ENCODE measurements at places on chromosomes 2 and 18.
A peak's percentile ranks its signal among the peaks of the same experiment; 100 is the strongest.

DNA sequence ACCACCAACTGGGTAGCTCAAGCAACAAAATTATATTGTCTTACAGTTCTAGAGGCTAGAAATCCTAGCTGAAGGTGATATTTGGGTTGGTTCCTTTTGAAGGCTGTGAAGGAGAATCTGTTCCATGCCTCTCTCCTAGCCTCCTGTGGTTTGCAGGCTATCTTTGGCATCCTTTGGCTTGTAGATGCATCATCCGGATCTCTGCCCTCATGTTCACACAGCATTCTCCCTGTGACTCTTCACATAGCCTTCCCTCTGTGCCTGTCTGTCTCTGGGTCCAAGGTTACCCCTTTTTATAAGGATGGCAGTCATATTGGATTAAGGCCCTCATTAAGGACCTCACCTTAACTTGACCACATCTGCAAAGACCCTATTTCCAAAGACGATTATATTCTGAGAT, 78.6 kb upstream of the MAP3K20 start:
- peak; percentile 29 for DNase-seq

DNA sequence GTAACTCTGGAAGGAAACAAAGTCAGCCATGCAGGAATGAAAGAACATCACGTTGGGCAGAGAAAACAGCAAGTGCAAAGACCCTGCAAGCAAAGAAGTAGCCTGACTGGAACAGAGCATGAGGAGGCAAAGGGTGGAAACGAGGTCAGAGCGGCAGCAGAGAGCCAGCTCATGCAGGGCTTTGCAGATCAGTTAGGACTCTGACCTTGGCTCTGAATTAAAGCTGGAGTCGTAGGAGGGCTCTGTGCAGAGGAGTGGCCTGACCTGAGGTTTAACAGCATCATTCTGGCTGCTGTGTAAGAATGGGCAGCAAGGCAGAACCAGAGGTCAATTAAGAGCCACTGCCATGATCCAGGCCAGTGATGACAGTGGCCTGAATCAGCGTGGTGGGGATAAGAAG, 220.7 kb downstream of the PRKCE start:
- DNase-seq: no peak

DNA sequence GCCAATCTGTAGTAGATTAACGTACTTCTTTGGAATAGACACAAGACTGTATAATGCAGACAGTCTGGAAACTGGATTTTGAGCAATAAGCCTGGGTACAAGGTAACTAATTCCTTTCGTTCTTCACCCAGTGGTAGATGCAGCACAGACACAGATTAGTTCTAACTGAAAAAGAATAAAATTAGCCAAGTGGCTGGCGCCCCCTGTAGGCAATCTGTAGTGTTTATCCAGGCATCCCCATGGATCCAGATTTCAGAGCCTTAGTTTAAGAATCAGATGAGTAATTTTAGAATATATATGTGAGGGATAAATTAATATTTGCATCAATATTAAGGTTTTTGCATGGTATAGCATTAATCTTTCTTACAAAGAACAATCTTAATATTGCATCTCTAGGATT, 563.9 kb downstream of the DCC start:
- peak; percentile 2 for DNase-seq

GRCh38 chr18:27577265-27577664, 392.2 kb upstream of the CHST9 start:
- DNase-seq: no peak

DNA sequence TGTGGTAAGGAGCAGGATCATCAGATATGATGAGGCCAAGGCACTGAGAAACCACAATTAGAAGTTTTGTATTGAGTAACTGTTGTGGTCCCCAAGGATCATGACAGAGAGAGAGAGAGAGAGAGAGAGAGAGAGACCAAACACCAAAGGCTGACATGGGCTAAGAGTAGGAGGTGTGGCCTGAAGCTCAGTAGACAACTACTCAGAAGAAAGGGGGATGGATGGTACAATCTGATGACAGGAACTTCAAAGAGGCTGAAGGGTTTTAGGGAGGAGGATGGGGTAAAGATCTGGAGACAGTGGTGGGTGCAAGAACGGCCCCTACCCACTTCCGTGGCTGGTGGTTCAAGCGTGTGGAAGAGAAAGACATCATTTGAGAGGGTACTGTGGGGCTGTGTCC, 135.0 kb downstream of the DCDC2C start:
- no peak for DNase-seq

DNA sequence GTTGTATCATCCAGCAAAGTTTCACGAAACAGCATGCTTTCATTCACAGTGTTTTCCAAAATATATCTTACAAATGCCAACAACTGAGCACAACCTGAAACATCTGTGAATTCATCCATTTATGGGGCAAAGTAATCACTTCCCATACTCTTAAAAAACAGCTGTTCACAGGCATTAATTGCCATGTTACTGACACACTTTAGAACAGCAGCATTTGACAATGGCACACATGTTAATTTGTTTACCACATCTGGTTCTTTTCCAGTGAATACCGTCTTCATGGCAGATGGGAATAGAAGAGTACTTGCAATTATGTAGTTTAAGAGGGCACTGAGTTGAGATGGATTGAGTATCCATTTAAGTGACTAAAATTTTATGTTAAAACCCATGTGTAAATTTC, 347.4 kb upstream of the LRP1B start:
- no peak for DNase-seq

DNA sequence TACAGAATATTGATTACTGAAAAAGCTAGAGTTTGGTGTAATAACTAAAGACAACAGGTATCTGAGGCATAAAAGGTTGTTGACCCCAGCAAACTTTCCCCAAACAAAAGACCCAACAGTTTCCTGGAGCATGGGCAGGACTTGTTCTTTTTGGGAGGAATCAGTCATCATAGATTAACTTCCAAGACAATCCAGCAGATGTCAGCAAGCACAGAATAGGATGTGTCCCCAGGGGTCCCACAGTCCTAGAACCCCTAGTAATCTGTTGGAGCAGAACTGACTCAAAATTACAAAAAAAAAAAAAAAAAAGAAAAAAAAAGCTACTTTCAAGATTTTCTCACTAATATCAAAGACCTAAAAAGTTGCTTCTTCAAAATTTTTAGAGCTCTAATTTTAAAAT, 564.7 kb upstream of the SLC39A10 start:
- DNase-seq: no peak

DNA sequence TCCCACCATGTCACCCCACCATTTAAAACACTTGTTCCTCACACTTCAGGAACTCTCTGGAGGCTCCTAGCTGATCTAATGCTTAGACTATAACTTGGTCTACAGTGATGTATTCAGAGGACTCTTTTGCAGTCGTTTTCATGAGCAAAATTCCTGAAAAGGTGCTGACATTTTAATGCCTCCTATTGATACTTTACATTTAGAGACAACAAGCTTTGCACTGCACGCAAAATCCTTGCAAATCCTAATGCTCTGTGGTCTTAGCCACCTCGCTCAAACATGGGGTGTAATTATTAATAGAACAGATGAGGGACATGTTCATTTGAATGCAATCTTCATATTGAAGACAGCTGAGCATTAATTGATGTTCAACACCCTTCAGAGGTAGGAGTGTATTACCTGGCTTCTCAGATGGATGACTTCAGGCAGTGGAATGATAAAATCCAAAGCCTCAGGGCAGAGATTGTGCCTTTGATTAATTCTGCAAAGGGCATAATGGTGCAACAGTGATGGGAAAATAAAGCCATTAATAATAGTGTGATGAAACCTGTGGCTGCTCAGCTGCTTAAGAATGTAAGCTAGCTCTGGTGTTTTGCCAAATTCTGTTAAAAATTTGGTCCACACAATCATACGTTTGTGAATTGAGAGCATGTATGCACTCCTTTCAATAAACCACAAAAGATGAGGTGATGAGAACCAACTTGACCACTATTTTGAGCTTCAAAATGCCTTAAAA, 5.4 kb downstream of the CTAGE1 start:
- peak; percentile 96 for DNase-seq

GRCh38 chr2:210199186-210199765, 26.0 kb downstream of the ACADL start:
- peak; percentile 25 for DNase-seq

DNA sequence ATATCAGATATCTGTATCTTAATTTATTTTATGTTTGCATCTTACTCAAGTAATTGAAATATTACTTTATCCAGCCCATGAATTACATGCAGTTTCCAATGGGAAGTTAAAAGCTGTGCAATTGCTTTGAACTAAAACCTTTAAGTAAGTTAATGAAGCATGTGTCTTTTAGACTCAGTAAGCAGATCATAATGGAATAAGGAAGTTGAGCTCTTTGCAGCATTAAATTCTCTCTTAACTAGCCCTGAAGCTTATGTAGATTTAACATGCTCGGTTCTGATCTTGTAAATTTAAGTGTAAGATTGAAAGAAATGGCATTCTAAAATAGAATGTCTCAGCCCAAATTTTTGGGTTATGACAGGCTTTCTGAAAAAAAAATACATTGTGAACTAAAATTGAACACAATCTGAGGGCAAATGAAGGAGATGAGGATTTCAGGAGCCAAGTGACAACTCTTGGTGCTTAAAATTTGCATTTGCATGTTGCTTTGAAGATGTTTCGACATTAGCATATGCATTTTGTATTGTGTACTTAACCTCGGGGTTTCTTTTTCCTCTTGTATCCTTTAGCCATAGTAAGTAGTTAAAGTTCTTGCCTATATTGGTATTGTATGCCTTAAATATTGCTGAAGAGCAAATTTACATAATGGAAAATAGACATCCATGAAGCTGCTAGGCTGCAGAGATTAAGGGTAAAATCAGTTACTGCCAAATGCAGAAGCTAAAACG, 297.8 kb upstream of the KCNJ3 start:
- DNase-seq: no peak

DNA sequence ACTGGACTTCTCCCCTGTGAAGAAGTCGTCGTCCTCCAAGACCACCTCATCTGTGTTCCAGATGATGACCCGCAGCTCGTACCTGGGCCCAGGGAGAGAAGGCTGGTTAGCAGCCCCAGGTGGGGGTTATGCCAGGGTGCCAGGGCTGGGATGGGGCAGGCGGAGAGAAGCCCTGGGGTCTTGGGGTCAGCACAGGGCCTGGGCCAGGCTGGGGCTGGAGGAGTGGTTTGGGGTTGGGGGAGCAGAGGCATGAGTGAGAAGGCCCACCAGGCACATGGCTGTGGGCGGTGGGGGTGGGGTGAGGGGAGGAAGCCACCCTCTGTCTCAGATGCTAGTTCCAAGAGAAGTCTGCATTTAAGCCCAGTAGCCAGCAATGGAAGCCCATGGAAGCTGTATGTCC, 15.8 kb downstream of the OTOF start:
- no peak for DNase-seq

- peak; percentile 34 for DNase-seq
Observed at GRCh38 chr18:24398540-24398939, 916 bp upstream of the OSBPL1A start.

DNA sequence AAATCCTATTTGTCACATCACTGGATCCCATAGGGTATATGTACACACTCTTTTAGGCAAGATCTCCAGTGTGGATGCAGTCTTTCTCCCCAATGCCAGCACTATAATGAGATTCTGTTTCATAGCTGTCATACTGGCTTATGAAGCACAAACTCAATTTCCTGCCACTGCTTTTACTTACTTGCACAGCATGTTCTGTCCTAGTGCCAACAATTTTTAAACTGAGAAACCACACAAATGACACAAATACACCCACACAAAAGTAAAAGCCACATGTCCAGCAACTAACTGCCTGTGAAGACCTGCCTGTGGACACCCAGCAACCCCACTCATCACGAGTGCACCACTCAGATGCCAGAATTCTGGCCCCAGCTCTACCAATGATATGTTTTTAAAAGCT, 29.6 kb upstream of the RNU4ATAC start:
- peak; percentile 87 for DNase-seq

- DNase-seq: peak; percentile 32
Observed at GRCh38 chr2:46845542-46846486, 69.8 kb downstream of the MCFD2 start.

GRCh38 chr2:47833516-47833968, 50.6 kb downstream of the MSH6 start:
- no peak for DNase-seq

- no peak for DNase-seq
Observed at GRCh38 chr2:129713337-129713736, 266.1 kb upstream of the RAB6C start.

DNA sequence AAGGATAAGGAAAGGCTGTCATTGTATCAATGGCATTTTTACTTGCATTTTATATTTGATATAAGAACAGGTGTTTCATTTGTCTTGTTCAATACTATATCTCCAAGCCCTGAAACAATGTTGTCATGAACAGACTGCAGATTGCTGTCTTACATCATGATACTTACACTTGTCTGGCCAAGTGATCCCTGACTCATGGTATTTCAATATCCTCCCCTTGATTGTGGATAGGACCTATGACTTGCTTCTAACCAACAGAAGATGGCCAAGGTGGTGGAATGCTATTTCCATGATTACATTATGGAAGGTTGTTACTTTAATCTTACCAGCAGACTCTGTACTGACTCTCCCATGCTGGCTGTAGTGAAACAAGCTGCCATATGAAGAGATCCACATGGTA, 471.1 kb downstream of the CCDC85A start:
- peak; percentile 13 for DNase-seq

DNA sequence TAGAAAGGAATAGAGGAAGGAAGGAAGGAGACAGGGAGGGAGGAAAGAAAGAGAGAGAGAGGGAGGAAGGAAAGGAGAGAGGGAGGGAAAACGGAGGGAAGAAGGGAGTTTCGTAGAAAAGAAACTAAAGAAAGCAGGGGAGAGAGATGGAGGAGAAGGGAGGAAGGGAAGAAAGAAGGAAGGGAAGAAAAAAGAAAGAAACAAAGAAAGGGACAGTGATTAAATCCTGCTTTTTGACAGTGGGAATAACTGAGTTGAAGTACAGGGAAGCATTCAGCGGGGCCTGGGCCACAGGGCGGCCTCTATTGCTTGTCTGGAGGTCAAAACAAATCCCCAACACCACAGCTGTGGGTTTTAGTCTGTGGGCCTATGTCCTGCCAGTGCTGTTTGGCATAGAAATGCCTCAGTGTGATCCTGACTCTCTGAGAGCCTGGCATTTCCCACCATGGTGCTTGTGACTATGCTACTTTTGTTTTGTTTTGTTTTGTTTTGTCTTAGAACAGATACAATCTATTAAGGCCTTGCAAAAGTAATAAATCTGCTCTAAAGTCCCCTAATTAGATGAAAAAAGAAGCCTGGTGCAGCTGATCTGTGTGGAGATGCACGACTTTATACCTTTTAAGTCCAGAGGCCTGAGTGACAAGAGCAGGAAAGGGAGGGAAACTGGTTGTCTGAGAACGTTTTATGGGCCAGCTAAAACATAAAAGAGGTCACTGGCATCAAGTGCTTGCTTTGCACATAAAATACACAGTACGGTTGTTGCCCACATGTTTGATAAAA, 40.0 kb downstream of the IL1RL2 start:
- peak; percentile 35 for DNase-seq

DNA sequence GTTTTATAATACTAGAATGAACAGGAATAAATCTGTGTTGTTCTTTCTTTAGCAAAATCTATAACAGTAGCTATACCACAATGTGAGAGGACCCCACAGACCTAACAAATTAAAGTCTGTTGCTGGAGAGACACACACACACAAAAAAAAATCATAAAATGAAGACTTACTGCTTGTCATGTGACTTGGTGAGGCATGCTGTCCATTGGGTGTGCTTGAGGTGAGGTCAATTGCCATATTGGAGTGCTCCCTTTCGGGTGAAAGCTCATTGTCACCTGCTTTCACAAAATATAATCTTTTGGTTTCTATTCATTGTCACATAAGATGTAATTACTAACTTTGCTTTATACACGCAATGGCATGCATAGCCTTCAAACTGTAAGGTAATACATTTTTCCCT, 3.9 kb downstream of the IKZF2 start:
- no peak for DNase-seq

Measured in AG10803 (cell line).